ENCODE measurements at places on chromosomes 7 and 10.

DNA sequence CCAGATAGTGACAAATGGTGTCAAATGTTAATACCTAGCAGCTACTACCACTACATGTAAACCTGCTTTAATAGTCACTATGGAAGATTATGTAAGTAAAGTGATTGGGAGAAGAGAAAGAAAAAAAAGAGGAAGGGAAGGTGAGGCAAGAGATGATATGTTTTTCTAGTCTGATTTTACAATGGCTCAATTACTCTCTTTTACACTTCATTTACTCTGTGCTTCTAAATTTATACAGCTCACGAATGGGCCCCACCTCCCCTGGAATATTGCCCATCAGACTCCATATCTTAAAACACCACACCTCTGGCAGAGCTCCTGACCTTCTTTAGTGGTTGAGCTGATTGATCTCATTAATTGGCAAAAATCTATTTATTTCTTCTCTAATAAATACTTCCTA, 28.0 kb upstream of the IKZF1 start:
- no peak for DNase-seq

GRCh38 chr10:27794157-27794556, 48.5 kb upstream of the MKX start:
- DNase-seq: no peak

- DNase-seq: peak; percentile 7
Observed at GRCh38 chr10:121823993-121824463, 103.8 kb downstream of the ATE1 start.

GRCh38 chr10:86684331-86685097, 16.2 kb downstream of the LDB3 start:
- no peak for DNase-seq

DNA sequence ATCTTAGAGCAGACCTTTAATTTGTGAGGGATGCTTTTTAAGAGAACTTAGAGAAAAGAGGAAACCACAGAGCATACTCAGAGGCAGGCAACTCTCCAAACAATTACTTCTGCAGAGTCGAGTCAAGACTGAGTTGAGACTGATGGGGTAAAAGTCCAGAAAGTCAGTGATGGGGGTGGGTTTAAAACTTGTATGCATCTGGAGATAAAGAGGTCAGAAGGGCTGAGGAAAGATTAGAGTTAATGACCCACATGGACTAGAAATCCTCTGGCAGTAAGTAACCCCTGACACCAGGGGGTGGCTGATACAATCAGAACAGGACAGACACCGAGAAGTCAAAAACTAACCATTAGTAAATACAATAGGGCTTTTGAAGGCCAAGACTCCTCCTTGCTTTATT, 42.4 kb upstream of the SEPTIN7 start:
- DNase-seq: no peak

- DNase-seq: no peak
Observed at GRCh38 chr10:24968349-24968748, 15.9 kb upstream of the PRTFDC1 start.

DNA sequence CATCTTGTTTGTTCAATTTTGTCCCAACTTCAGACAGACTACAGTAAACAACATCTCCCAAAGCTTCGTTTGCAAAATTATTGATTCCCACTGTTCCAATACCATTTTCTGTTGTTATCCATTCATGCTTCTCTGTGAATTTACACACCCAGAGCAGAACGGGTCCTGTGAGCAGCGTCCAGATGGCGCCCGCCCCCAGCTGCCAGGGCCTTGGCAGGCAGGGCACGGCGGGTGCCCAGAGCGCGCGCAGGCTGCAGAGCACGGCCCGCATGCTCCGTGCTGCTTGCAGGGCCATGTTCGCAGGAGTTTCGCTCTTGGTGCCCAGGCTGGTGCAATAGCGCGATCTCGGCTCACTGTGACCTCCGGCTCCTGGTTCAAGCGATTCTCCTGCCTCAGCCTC, 32.5 kb upstream of the SEPTIN7 start:
- no peak for DNase-seq

GRCh38 chr10:97399843-97400545, 1.1 kb downstream of the RRP12 start:
- DNase-seq: peak; percentile 51

- peak; percentile 18 for DNase-seq
Observed at GRCh38 chr7:15397922-15398760, 163.7 kb downstream of the AGMO start.

- DNase-seq: no peak
Observed at GRCh38 chr7:49396229-49396628, 377.2 kb upstream of the VWC2 start.

- no peak for DNase-seq
Observed at GRCh38 chr10:48890888-48891850, 48.5 kb downstream of the LRRC18 start.

- DNase-seq: no peak
Observed at GRCh38 chr10:15313843-15314242, 57.2 kb downstream of the FAM171A1 start.

DNA sequence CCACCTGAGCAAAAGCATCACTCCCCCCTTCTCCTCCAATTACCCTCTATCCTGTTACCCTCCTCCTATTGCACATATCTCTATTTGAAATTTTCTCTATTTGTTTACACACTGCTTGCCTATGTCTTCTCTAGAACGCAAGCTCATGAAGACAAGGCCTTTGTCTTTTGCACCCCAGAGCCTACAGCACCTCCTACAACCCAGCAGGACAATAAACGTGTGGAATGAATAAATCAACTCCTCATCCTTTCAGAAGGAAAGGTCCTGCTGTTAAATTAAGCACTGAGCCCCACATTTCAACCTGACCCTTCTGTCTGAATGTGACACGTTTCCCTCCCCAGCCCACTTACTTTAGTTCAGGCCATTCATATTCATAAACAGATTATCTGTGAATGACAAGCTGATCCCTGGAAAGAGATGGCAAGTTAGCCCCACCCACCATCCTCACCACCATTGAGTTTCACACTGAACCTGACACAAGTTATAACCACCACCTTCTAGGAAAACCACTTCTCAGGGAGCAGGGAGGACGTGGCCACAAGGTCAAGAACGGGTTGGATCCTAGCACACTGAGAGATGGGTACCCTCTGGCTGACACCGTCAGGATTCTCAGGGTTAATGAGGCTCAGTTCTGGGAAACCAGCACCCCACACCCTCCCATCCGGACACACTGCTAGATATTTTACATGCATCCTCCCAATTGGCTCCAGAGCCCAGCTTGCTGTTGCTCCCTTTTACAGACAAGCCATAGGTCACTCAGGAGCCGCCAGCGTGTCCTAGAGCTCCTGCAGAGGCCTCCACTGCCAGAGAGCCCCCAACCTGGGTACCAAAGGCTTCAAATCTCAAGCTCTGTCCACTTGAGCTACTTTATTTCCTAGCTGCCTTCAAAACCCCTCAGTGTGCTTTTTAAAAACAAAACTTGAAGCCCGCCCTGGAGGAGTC, 934 bp downstream of the PRTFDC1 start:
- no peak for DNase-seq

- DNase-seq: no peak
Observed at GRCh38 chr10:132390170-132390920, 6.7 kb upstream of the PWWP2B start.

DNA sequence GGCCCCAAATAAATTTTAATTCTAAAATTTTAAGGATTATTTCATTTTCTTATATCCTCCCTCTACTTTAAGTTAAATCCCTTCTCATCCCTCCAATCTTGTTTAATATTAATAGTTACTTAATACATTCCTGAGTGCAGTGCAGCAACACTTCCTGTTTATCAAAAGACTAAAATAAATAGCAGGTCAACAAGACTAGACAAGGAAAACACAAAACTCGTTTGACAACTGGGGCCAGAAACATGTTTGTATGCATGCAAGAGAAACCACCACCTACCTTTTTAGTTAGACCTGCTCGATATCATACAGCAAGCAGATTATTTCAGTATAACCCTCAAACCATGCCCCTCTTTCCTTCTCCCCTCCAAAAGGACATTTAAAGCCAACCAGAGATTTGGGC, 95.8 kb downstream of the PARD3 start:
- DNase-seq: no peak

- no peak for DNase-seq
Observed at GRCh38 chr10:77144656-77145055, 493.0 kb downstream of the KCNMA1 start.

DNA sequence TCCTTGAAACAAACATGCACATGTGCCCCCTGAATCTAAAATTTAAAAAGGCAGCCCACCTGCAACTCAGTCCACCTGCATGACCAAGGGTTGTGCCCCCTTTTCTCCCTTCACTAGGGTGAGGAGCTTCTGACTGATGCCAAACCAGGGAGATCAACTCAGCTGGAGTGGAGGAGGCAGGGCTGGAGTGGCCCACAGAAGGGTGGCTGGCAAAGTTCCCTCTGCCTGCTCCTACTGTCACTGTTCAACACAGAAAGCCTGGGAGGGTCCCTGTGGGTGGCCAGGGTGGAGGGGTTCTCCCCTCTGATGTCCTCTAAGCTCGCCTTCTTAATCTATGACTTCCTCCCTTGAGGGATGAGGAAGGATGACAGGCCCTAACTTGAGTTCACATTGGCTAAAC, 55.7 kb upstream of the ANTXRL start:
- no peak for DNase-seq

GRCh38 chr10:33800986-33801385, 466.5 kb upstream of the NRP1 start:
- DNase-seq: no peak

- no peak for DNase-seq
Observed at GRCh38 chr7:33221390-33221789, 92.0 kb downstream of the BBS9 start.

- no peak for DNase-seq
Observed at GRCh38 chr10:115969591-115969990, 303.4 kb downstream of the GFRA1 start.

GRCh38 chr10:114874827-114875411, 53.3 kb downstream of the FHIP2A start:
- no peak for DNase-seq

GRCh38 chr7:985915-986741, 3.1 kb downstream of the CYP2W1 start:
- DNase-seq: no peak

GRCh38 chr10:81040031-81040430, 502.3 kb downstream of the SH2D4B start:
- DNase-seq: no peak

- DNase-seq: no peak
Observed at GRCh38 chr7:27046854-27047549, 48.8 kb downstream of the HOXA1 start.

Data from GM04504 (cell line).